ENCODE measurements at places on chromosomes 5 and 9.

DNA sequence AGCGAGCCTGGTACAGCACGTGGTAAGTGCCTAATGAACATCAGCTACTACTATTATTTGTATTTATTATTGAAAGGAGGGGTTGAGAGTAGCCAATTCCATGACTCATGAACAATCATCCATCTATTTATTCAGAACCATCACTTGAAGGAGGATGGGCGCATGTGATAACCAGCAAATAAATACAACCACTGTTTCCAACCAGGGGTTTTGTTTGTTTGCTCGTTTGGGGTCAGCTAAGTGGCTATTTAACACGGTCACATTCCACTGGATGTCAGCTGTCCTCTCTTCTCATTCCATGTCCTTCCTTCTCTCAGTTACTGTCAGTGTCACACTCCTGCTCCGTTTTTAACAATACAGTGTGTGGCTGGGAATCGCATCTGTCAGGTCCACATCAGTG is 8.6 kb downstream of the RAPGEF1 start:
- no peak for DNase-seq

DNA sequence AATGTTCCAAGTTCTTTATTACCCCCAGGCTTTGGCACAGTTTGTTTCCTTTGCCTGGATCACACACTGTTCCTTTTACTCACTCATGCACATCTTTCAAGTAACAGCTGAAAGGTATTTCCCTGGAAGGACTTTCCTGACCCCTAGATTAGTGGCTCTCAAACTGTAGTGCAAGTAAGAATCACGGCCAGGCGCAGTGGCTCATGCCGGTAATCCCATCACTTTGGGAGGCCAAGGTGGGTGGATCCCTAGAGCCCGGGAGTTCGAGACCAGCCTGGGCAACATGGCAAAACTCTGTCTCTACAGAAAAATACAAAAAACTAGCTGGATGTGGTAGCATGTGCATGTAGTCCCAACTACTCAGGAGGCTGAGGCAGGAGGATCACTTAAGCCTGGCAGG is 19.1 kb upstream of the DELE1 start:
- no peak for DNase-seq

GRCh38 chr5:180323160-180323559 is 30.0 kb downstream of the GFPT2 start:
- DNase-seq = no peak

DNA sequence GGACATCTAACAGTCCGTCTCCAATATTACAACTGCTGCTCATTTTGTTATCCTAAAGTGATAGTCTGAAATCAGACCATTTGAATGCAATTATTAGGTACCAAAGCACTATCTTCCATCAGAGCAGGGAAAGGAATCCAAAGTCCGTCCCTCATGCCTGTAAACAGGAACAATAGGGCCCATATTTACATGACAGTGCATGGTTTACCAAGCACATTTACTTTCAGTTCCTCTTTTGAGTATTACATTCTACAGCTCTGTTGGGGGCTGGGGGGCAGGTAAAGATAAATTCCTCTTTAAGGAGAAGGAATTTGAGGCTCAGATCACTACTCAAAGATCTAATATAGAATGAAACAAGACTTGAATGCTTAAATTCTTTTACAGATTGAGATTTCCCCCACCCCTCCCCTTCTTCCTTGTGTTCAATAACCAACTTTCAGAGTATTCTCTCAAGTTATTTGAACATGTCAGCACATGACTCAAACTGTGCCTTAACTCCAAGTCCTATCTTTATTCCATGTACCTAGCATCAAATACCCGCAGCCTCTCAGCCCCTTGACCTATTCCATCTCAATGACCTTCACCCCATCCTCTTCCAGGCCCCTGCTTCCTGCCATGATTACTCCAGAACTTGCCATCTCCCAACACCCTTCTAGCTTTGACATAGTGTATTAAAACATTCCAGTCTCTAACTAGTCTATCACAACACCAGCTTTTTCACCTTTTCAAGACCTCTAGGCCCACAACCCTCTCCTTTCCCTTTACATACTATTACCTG is 71.0 kb downstream of the BRINP1 start:
- DNase-seq = peak; percentile 48

- no peak for DNase-seq
These were observed 22.6 kb downstream of the ASS1 start for GRCh38 chr9:130467316-130467715.

- DNase-seq = peak; percentile 47
These were observed 416.9 kb downstream of the MRPS30 start for GRCh38 chr5:45225571-45226031.

DNA sequence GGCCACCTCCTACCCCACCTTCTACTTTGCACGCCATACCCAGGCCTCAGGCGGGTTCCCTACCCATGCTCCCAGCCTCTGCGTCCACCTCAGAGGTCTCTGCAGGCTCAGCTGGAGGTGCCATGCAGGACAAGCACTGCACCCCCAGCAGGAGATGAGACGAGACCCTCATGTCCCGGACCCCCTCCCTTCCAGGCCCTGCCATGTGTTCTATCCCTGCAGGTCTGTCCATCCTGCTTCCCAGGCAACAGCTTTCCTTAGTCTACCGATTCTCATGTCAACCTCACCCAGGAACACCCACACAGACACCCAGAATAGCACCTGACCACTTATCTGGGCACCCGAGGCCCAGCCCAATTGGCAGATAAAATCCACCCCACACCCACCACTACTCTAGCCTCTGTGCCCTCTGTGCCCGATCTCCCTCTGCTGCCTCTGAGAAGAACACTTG is 52.1 kb downstream of the SEMA4D start:
- no peak for DNase-seq

- no peak for DNase-seq
These were observed 61.0 kb downstream of the IPPK start for GRCh38 chr9:92608909-92609445.

DNA sequence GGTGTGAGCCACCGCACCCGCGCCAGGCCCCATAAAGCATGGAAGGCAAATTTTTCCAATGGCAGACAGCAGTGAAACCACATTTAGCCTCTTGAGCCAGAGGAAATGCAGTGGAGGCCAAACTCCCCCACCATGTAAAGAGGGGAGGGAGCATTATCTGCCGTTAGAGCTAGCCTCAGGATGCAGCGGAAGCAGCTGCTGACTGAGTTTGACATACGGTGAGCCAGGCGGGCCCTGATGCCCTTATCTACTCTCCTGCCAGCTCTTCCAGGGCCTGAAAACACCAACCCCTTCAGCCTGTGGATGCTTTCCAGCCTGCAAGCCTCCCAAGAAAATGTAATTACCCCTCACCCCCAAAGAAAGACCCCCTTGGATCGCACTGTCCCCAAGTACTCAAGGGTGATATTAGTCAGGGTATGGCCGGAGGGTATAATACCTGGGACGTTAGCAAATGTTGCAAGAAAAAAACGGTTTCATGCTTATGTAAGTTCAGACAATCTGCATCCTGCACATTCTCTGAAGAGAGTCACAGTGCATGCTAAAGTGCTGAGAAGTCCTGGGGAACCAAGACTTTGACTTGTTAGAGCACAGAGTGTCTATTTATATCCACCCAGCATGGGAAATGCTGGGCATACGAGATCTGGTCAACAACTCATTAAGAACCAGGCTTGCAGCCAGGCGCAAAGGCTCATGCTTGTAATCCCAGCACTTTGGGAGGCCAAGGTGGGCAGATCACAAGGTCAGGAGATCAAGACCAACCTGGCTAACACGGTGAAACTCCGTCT is 11.3 kb upstream of the GGTA1 start:
- DNase-seq = no peak

DNA sequence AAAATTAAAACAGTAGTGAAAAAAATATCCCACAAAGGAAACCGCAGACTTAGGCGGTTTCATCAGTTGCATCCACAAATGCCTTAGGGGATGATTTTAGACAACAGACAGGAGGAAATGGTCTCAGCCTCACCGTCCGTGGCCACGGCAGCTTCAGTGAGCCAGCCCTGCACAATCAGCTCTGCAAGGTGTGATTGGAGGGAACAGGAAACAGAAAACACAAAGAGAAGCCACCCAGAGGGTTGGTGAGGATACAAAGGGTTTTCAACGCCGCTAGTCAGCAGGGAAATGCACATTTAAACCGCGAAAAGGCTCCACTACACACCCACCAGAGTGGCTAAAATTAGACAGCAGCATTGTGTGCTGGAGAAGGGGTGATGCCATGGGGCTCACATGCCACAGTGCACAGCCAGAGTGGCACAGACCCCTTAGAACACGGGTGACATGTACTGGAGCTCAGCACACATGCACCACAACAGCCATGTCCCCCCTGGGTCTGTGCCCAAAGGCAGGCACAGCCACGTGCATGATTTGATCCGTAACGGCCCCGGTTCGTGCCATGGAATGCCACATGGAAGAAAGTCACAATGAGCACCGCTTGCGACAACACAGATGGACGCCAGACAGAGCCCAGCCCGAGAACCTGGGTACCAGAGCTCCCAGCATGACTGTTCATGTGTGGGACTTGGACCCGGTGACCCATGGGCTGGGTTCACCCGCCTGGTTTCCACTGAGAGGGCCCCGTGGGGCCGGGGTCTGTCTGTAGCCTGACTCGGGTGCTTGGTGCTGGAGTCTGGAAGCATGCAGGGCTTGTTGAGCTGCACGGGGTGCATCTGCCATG is 18.3 kb upstream of the TERT start:
- DNase-seq = peak; percentile 20

DNA sequence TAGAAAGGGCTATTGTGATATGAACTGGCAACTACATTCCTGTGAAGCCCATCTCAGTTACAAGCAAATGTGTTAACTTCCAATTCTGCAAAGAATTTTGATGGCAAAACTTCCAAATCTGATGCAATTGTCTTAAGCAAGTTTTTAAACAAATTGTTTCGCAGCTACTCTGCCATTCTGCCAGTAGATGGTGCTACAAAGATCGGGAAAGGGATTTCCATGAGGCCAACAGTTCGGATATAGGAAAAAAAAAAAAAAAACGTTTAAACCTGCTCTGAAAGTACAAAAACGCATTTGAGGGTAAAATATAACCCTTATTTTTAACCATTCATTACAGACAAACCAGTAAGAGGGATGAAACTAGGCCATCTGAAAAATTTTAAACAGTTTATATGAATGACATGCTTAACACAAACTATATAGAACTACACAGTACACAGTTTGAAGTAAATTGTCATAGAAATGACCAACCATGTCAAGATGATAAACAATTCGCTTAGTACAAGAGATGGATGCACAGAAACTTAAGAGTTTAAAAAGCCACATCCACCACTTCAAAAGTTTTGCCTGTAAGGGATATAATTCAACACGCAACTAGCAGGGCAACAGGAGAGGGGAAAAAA is 2.2 kb downstream of the HNRNPA0 start:
- DNase-seq = no peak

- no peak for DNase-seq
These were observed 663.4 kb downstream of the PTPRD start for GRCh38 chr9:9949368-9949767.

DNA sequence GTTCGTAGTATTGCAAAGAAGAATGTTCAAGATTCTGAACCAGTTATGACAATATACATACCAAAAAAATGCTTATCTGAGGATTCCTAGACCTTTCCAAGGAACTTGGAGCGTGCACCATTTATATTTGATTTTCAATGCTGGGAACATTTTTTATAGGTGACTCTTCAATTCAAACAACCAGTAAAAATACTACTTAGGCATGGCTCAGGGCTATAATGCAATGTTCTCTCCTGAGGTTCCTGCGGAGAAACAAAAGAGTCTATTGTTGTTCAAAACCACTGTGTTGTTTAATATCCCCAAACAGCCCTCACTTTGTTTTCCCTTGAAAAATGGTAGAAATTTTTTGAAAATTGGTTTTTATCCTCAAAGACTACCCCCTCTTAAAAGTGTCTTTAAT is 335.7 kb upstream of the IZUMO3 start:
- no peak for DNase-seq

GRCh38 chr9:121596515-121596914 is 54.9 kb upstream of the DAB2IP start:
- no peak for DNase-seq

GRCh38 chr9:19410195-19410503 is 1.3 kb downstream of the ACER2 start:
- DNase-seq = no peak

- DNase-seq = no peak
These were observed 1162.9 kb upstream of the WWC1 start for GRCh38 chr5:167128581-167128980.

- no peak for DNase-seq
These were observed 1816.1 kb upstream of the C9orf72 start for GRCh38 chr9:29389421-29389820.

GRCh38 chr9:127165116-127165515 is 42.7 kb upstream of the ANGPTL2 start:
- no peak for DNase-seq

DNA sequence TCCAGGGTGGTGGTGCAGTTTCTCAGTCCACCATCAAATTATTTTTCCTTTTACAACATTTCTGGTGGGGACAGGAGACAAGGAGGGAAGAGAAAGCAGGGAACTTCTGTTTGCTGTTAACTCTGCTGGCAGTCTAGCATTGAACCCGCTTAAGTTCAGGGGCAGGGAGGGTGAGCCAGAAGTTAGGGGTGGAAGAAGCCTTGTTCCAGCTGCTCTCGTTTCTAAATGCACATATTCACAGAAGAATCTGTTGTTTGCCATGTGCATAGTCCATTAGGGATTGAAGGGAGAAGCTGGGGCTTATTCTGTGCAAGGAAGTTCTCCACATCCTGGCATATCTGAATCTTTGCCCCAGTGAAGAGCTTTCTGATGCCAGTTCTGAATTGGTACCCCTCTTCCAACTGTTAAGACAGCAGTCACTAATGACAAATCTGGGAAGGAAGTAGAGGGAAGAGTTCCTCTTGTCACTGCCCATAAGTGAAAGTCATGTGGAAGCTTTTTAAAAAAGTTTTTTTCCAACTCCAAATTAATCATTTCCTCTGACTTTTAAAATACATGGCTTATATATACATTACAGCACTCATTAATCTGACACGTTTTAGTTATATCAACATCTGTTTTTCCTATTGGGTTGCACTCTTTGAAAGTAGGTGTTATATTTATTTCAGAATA is 32.6 kb upstream of the ACOT12 start:
- no peak for DNase-seq

DNA sequence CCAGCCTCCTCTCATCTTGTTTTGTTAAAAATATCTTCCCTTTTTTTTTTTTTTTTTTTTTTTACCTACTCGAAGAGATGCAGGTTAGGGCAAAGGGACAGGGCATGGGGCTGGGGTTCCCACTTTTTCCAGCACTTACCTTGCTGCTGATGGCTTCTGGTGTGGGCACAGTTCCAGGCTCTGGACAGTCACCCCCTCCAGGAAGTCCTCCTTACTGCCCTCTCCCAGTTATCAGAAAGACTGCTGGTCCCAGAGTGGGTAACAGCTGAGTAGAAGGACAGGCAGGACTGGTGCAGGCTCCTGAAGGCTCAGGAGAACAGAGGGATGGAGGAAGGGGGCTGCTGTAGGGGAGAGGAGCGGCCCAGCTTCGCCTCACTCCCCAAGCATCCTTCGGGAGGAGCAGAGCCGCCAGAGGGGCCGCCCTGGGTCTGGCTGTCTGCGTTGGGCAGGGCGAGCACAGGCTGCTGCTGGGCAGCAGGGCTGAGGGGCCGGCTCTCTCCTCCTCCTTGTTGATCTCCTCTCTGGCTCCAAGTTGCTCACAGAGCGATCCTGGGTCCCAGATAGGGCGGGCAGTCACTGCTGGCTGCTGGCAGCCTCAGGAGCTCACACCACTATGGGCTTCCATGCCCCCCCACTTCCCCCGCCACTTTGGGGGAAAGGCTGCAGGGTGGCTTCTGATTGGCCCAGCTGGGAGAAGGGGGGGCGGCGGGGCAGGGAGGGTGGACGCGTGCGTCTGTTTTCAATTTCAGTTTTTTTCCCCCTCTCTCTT is at the start of gene PDGFRB:
Gene PDGFRB (minus strand): TSS at position 588 of the 769 bp plus-strand sequence. CDS start 18,798 bp downstream, outside the sequence.
- peak; percentile 76 for DNase-seq
